ENCODE measurements at places on chromosomes 7 and 10.

- no peak for DNase-seq
Measured at GRCh38 chr7:33649476-33650441, 255.6 kb upstream of the BMPER start.

GRCh38 chr7:47782792-47783191, 165.5 kb downstream of the PKD1L1 start:
- DNase-seq: no peak

GRCh38 chr7:88462799-88463198, 156.1 kb upstream of the STEAP4 start:
- DNase-seq: no peak

DNA sequence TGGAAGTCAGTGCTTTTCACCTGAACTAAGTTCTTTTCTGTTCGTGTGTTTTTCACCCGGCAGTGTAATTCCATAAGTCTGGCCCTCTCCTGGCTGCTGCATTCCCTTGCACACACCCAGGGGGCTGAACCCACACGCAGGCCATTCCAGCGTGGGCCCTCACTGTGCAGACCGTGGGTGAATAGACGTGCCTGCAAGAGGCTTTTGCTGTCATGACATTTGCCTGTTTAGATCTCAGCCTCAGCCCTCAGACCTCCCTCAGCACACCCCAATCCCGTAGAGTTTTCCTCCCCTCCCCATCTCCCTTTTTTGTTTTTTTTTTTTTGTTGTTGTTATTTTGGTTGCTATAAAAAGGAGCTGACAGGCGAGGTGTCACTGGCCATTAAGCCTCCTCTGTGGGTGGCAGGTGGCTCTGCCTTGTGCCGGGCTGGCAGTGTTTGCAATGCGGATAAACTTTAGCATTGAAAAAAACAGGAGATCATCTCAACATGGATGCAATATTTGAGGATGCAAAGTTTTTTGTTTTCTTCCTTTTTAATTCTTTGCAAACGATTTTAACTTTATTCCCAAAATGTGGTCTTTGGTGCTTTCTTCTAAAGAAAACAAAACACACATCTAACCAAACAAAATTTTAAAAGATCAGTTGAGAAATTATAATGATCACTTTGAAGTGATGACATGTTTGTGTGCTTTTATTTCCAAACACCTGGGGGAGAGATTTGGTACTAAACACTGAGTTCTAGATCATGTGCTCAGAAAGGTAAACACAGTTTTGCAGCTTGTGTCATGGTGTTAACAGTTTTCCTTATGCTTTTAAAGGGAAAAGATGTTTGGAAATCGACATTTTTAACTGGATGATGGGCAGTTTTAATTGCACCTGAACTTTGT, 58.8 kb downstream of the WDR37 start:
- no peak for DNase-seq

GRCh38 chr7:130740606-130741005, 6.6 kb upstream of the KLF14 start:
- no peak for DNase-seq

DNA sequence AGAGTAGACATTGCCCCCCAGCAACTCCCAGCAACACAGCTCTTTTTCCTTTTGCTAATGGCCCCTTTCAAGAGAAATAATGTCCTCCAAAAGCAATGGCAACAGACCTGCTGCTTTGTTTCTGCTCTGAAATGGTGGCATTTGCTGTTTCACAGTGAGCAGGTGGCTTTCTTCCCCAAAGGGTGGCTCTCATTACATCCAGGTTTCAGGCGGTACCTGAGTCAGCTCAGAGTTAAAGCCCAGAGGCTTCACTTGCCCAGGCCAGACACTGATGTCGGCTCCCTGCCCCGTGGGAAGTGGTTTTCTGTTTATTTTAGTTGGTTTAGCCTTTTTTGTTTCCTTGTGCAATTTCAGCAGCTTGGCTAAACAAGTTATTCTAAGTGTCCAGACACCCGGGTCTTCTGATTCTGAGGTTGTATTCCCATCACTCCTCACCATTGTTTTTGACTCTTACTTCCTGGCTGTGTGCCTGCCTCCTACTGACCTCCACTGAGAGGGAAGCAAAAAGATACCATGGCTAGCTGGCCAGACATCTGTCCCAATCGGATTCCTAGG, 7.8 kb upstream of the ATOH7 start:
- DNase-seq: no peak

DNA sequence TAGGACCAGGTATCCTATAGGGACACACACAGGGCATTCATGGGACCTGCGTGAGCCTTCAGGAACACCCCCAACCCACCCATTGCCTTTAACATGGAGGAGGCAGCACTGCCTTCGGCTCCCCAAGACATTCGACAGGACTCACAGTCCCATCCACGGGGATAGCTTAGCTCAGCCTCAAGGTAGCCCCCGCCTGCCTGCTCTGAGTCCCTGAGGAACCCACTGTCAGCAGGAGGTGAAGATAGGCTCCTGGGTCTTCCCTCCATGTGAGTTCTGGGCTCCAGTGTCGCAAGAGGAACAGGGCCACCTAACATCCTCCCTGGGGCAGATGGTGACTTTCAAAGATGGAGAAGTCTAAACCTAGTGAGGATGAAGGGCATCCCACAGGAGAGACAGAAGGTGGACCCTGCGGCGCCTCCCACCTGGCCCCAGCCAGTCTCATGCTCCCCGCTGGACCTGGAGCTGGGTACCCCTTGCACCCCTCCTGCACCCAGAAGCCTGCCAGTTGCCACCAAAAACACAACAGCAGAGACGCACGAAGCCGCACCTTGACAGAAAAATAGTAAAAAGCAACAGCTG, 4.9 kb upstream of the ADIRF start:
- DNase-seq: no peak

GRCh38 chr10:30248728-30249127, 100.3 kb downstream of the MTPAP start:
- no peak for DNase-seq

GRCh38 chr7:80869821-80870751, 48.8 kb downstream of the SEMA3C start:
- no peak for DNase-seq
